NCI-H187 treated with DMSO at 0.1 percent for 48 hours (cell line): ENCODE measurements at places on chromosomes 11 and 22.

- no peak for DNase-seq
These were observed 96.9 kb downstream of the MORC2 start for GRCh38 chr22:30871391-30872284.

- no peak for DNase-seq
These were observed 65.4 kb downstream of the GAB2 start for GRCh38 chr11:78351979-78352841.

DNA sequence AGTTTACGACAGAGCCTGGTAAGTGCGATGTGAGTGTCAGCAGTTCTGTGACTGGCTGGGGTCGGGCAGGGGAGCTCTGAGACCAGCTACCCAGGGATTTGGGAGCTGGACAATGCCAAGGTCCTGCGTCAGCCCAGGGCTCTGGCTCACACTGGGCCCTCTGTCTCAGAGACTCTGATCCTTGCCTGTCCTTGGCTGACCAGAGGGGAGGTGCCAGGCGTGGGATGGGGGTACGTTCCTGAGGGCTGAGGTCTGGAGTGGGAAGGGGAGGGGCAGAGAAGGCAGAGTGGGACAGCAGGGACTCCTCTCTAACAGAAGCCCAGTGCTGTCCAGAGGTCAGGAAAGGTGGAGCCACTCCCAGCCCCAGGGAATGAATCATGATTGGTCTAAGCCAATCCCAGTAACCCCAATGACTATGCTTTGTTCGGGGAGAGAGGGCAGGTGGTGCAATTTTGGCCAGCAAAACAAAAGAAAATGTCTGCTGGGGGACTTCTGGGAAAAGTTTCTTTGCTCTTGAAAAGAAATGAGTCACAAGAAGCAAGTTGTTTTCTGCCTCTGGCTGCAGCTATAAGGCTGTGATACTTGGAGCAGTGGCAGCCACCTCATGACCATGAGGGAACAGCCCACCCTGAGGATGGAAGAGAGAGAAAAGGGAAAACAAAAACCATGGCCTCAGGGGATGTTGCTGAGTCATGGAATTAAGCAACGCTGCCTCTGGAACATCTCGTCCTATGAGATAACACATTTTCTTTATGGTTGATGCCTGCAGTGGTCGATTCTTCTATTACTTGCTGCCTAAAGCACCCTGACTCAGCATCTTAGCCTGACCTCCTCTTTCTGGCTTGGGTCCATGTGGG, 108.3 kb downstream of the CHST1 start:
- DNase-seq, result no peak

DNA sequence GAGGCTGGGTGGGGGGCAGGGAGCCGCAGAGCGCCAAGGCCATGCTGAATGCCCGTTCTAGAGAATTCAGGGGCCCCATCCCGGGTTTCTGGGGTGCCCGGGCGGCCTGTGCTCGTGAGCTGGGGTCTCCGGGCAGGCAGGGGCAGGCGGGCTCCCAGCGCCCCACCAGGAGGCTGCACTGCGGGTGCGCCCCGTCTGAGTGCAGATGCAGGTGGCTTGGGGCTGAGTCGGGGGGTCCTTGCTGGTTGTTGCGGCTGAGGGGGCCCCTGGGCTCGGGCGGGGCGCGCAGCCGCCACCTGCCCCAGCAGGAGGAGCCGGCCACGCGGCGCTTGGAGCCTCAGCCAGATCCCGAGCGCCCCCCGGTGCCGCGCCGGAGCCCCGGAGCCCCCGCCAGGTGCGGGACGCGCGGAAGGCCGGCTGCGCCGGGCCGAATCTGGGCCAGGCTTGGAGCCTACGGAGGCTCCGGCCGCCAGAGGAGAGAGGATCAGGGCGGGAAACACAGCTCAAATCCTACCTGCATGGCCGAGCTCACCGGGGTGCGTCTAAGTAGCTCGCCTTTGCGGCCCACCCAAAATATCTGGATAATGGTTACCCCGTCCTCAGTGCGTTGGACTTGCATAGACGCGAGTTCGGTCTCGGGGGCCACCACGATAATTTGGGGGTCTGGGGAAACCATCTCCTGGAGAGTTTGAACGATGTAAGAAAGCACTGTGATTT, 590 bp upstream of the IGF2 start:
- no peak for DNase-seq

- DNase-seq, result no peak
These were observed 190.4 kb downstream of the MAML2 start for GRCh38 chr11:96152623-96153022.

DNA sequence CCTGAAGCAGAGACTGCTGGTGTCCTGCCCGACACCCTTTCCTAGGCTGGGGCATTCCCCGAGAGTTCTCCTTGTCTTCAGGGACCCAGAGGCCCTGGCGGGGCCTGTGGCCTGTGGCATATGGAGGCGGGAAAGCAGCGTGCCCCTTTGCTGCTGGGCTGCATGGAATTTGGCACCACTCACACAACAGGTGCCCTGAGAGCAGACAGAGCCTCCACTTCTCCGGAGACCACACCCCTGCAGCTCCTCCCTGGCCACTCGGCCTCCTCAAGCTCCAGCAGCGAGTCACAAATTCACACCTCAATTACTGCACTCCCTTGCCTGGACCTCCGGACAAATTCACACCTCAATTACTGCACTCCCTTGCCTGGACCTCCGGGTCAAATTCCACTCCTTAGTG, 1375.2 kb downstream of the TBC1D22A start:
- DNase-seq, result no peak

DNA sequence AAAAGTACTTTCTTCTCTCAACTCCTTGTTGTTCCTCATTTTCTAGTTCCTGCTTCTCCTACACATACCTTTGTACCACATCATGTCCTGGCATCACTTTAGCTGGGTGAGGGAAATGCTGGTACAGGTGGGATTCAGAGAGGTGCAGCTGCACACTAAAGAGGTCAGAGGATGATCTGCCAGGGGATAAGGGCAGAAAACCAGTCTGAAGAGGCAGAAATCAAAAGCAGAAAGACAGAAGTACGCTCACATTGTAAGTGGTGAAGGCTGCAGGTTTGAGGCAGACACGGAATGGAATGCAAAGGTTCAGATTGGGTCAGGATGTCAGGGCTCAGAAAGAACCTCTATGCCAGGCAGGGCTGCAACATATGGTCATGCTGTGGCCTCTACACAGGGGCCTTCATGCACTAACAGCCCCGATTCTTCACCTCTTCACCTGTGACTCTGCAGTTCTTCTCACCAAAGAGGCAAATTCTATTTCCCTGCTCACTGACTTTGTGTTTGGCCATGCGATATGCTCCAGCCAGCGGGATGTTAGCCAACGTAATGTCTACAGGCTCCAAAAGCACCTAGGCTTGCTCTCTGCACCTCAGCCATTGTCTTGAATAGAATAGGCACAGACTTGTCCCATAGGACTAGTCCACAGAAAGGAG, 373.7 kb downstream of the NXPE2 start:
- DNase-seq, result no peak

GRCh38 chr11:113475160-113475761, at the start of gene DRD2:
TSS of gene DRD2 (minus strand) at chr11:113475398. CDS start at chr11:113424651, 50,747 bp downstream.
- no peak for DNase-seq

DNA sequence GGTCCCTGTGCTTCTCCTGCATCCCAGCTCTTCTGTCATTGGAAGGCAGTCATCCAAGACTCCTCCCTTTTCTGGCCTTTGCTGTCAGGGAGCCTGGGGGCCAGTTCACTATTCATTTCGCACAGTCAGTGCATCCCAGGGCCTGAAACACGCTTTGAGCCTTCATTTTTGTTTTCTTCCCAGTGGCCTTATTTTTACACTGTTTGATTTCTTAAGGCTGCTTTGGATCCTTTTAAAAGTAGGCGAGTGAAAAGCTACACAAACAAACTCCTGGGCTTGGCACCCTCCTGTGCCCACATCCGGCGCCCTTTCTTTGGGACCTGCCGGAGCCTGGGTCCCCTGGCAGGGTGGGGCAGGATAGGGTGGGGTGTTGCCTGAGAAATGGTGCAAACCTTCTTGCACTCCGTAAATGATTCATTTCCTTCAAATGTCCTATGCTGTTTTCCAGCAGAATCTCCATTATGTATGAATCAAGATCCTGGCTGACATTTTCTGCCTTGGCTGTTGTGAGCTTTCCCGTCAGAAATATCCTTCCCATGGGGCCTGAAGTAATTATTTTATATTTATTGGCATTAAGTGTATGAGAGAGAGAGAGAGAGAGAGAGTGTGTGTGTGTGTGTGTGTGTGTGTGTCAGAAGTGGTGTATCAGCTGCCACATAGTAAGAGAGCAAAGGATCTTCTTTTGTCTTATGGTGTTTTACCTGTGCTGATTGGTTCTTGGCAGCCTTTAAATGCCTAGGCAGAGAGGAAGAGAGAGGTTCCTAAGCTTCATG, 45.6 kb downstream of the BCR start:
- no peak for DNase-seq

DNA sequence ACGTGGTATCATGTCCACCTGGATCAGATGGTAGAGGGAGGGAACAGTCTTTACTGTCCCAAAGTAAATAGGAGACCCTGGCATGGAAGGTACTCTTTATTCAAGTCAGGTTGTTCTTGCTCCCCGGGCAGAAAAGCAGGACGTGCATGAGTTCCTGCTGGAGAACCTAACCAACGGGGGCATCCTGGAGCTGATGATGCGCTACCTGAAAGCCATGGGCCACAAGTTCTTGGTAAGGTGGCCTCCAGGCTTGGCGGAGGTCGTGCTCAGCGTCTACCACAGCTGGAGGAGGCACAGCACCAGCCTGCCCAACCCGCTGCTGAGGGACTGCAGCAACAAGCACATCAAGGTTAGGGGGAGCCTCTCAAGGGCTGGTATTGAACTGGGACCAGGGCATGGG, 48.7 kb downstream of the CABIN1 start:
- no peak for DNase-seq

DNA sequence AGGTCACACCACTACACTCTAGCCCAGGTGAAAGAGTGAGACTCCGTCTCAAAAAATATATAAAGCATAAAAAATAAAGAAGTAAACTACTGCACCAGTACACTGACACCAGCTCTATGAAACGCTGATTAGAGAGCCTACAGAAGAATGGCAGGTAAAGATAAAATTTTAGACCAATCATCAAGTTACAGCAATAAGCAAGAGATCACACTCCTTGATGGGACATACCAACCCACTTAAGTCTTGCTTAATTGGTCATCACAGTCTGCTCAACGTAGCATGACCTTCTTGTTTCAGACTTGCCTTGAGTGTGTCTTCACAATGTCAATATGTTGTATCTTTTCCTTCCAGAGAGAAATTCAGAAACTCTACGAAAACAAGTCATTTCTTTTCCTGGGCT, 12.5 kb downstream of the SRPRA start:
- no peak for DNase-seq

DNA sequence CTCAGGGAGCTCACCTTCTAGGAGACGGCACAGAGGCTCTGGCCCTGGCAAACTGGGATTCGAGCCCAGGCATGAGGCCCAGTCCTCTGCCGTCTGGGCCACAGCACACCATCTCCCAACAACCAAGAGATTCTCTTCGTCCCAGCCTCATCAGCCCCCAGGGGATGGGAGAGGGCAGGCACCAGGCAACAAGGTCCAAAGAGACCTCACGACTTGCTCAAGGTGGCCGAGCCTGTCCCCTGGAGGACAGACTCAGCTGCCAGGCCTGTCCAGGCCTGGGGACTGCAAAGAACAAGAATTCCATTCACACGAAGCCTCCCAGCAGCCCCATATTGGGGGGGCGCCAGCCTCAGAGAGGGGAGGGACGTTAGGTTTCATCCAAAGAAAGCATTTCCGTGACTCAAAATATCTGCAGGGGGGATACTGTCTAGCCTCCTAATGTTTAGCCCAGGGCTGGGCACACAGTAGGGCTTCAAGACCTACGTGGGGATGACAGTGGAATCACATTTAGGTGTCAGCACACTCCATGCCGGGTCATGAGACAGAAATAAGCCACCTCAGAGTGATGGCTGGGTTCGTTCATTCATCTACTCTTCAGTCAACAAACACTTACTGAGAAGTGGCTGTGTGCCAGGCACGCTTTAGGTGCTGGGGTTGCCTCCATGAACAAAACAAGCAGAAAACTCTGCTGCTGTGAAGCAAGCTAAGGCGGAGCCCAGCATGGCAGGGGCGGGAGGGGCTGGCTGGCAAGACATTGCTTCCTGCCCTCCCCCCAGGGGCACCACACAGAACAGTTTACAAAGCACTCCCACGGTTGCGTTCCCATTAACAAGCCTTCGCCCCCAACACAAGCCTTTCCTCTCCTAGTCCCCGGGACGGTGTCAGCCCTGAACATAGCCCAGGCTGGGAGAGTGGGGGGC, 1.2 kb downstream of the CARNS1 start:
- no peak for DNase-seq

- no peak for DNase-seq
These were observed 57.1 kb upstream of the TCF20 start for GRCh38 chr22:42327462-42328129.

GRCh38 chr11:102422817-102423712, 29.5 kb downstream of the TMEM123 start:
- no peak for DNase-seq

GRCh38 chr11:88739524-88739923, 326.3 kb downstream of the GRM5 start:
- no peak for DNase-seq

- no peak for DNase-seq
These were observed 74.5 kb upstream of the ARFGAP3 start for GRCh38 chr22:42931421-42932196.

GRCh38 chr22:27107386-27107785, 450.0 kb downstream of the MIAT start:
- no peak for DNase-seq

DNA sequence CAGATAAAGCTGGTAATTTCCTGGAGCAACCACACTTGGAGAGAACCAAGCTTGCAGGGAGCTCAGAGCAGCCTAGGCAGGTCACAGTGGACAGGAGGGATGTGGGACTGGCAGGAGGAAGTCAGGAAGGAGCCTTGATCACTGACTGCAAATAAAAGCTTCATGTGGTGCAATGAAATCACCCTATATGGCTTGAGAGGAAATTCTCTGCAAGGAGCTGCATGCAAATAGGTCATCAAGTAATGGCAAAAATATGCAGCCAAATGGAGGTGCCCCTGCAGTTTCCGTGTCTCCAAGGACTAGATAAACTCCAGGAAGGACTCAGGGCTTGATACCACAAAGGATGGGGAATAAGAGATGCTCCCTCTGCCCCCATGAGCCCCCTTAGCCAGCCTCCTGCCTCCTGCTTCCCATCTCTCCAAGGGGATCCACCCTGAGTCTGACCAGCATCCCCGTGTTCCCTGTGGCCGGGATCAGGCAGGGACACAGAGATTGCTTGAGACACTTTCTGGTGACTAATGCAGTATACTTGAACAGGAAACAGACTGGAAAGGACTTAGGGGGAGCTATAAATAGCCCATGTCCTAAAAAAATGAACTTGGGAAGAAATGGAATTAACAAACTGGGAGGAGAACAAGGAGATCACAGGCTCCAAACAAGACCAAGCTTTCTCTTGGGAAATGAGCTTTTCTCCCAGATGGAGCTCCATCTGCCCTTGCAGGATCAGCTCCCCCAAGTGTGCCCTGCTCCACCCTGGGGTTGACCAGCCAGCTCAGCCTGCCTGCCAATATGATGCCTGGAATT, 23.9 kb upstream of the MICAL2 start:
- no peak for DNase-seq
